Progenitor cell of endocrine pancreas (in vitro differentiated cells): ENCODE measurements at places on chromosomes 3 and 15. TPM values are rescaled to one million over a fixed set of nuclear protein-coding genes. Genes with fewer than 3 reads are reported as not detected.

Gene LINGO1
- 35.1 and 41.3 TPM in 2 replicates for total RNA-seq

Gene TUSC7
- not detected in 2 replicates for total RNA-seq

Gene GOLGA6B
- total RNA-seq, result not detected in 2 replicates

Gene MAP2K5
- 26.0 and 30.7 TPM in 2 replicates for total RNA-seq

Gene MRAS
- total RNA-seq, result 25.1 and 27.7 TPM in 2 replicates

Gene GOLGA6D
- total RNA-seq, result 0.13 TPM in 1 of 2 replicates, not detected in the other

Gene IMPDH2
- 197 and 206 TPM in 2 replicates for total RNA-seq

Gene P4HTM
- total RNA-seq, result 45.3 and 48.4 TPM in 2 replicates

Gene IL5RA
- total RNA-seq, result 0.11 TPM in 1 of 2 replicates, not detected in the other

Gene APOD
- total RNA-seq, result not detected in 2 replicates

Gene TERB2
- total RNA-seq, result not detected in 2 replicates

Gene CP
- total RNA-seq, result 0.93 and 1.0 TPM in 2 replicates

Gene CLEC3B
- not detected in 2 replicates for total RNA-seq

Gene CEMIP
- total RNA-seq, result 0.77 and 1.3 TPM in 2 replicates

Gene ACKR4
- total RNA-seq, result not detected in 2 replicates

Gene CCR8
- total RNA-seq, result not detected in 2 replicates

Gene DPPA2
- 0.58 and 0.69 TPM in 2 replicates for total RNA-seq
